ENCODE measurements at places on chromosomes 4 and X.

GRCh38 chrX:124518885-124519284, 172.5 kb downstream of the SH2D1A start:
- no peak for DNase-seq

GRCh38 chr4:152860046-152860445, 76.1 kb upstream of the FHDC1 start:
- no peak for DNase-seq

DNA sequence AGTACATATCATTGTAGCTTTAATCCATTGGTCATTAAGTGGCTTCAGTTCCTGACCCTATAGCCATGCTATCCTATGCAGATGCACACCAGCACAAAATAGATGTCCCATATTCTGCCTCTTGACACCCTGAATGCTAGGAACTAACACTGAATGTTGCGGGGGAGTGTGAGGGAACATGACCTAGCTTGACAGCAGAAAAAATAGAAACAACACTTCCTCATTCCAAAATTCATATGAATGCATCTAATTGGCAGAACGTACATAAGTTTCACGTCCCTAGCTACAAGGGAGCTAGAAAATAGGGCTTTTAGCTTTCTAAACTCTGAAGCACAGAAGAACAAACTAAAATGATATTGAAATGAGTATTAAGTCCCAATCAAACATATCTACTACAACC, 14.4 kb upstream of the DCAF8L1 start:
- no peak for DNase-seq

DNA sequence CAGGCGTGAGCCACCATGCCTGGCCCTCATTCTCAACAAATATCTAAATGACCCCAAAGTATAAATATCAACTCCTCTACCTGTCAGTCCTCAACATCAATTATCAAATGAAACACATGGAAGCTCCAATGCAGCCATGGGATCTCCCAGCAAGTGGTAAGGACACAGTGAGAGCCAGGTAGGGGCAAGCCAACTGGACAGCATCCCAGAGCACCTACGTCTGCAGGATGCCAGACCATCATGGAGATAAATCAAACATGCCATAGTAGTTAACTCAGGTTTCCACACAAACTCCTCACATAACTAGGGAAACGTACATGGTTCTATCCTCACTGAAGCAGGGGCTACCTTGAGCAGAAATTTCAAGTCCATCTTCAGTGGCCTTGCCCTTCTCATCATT, 159.9 kb upstream of the MED14 start:
- DNase-seq, result no peak

DNA sequence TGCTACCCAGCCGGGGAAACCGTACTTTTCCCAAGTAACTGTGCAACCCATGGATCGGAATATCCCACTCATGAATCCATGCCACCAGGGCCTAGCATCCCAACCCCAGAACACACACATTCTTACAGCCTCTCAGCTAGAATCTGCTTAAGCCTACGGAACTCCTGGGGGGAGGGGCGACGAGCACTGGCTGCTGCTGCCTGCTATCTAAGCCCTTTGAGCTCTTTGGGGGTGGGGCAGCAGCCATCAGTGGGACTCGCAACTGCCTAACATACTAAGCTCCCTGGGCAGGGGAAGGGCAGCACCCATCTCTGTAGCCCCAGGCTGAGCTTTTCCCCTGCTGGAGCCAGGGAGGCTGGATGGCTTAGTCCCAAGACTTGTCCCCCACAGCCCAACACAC, 28.6 kb downstream of the NUDT10 start:
- no peak for DNase-seq

DNA sequence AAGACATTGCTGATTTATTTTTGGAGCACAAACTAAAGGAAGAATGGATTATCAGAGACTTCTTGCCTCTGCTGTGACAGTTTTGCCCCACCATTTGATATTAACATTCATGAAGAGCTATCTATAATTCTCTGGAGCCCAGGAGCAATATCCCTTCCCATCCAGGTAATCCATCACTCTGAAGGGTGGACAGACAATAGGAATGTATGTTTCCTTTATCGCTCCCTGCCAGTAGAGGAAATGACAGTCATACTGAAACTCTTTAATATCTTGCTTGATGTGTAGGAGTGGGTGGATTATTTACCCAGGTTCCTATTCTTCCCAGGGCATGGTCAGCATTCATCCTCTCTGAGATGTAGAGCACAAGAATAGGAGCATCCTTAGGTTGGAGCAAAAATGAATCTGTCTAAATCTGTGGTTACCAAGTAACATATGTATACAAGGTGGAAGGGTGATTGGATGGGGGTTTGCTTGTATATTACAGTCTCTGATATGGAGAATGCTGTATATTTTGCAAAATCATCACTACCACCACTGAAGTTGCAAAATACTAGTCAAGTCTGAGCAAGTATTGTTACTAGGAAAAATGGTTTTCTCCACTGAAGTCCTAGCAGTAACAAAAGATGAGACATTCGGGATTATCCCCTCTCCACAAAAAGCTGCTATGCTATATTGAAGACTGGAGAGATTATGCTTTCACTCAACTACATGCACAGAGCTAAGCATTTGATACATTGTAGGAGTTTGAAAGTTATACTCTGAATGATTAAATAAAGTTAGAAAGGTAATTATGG, 151.6 kb downstream of the CBLL2 start:
- no peak for DNase-seq

DNA sequence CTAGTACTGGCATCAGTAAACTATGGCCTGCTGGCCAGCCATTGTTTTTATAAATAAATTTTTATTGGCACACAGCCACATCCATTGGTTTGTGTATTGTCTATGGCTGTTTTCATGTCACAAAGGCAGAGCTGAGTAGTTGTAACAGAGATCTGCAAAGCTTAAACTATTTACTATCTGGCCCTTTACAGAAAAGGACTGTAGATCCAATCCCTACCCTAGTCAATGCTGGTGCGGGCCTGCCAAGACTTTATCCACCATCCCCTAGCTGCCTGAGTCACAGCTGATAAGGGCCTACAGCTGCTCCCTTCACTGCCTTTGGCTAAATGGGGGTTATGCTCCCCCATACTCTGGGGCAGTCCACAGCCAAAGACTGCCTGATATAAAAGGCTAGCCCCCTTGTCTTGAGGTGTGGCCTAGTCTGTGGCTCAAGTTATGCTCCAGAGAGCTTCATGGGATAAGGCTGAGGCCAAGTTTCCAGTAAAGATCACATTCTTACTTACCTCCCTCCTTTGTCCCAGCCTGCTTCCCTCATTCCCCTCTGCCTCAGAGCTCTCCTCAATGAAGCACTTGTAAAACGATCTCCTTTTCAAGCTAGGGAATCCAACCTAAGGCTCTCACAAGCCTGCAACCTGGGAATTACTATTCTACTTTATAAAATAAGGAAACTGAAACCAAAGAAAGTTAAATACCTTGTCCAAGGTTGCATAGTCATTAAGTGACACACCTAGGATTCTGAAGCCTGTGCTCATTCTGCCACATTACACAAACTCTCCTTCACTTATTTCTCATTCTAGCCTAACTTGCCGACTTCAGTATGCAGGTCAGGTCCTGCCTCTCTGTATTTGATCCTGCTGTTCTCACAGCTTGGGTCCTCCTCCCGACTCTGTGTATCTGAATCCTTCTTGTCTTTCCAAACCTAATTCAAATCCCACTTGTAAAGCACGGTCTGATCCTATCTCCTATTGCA, 20.7 kb downstream of the ACE2 start:
- DNase-seq, result no peak

- no peak for DNase-seq
These were observed 1511.3 kb upstream of the AGA start for GRCh38 chr4:178953447-178954120.

GRCh38 chr4:57182132-57182874, 72.1 kb upstream of the IGFBP7 start:
- no peak for DNase-seq

- no peak for DNase-seq
These were observed 7.8 kb upstream of the HERC3 start for GRCh38 chr4:88584471-88584900.

GRCh38 chr4:121885115-121885514, 14.8 kb upstream of the BBS7 start:
- no peak for DNase-seq

DNA sequence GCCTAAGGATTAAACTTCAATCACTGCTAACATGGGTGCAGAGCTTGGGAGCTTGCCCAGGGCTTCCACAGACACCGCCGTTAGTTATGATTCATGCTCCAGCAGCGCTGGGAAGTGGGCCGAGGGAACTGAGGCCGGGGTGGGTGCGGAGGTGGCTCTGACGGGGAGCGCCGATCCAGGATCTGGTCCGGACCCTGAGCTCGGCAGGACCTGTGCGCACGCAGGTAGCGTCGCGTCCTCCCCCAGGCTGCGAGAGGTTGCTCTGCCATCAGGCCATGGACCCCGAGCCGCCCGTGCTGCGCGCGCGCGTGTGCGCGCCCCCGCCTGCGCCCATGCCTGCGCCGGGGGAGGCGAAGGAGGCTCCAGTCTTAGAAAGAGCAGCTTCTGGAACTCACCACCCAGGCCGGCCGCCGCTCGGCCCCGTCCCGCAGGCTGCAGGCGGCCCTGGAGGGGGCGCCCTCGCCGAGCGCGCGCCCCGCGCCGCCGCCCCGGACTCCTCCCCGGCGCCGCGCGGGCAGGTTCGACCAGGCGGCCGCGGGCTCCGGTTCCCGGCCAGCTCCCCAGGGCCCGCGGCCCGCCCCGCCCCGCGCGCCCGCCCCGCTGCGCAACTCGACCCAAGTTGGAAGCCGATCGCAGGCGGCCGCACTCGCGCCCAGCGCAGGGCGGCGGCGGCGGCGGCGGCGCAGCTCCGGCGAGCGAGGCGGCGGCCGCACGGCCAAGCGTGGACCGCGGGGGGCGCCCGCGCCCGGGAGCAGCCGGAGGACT, 732 bp upstream of the ADRA2C start:
- no peak for DNase-seq

DNA sequence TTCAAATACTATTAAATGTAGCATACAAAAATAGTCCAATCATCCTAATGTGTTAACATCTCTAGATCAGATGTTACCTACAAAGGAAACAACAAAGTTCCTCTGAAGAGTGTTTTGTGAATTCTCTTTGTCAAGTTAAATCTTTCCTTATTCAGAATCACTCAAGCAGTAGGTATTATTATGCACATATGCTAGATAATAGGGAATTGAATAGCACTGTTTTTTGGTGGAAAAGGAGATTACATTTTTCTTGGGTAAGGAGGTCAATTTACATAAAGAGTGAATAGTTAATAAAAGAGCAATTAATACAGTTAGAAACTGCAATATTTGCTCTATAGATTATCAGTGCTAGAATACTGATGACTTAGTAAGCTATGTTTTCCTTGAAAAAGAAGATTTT, 130.7 kb downstream of the BTC start:
- no peak for DNase-seq

GRCh38 chr4:158261480-158261879, 51.2 kb downstream of the TMEM144 start:
- no peak for DNase-seq

GRCh38 chrX:30714138-30714537, 60.9 kb downstream of the GK start:
- DNase-seq, result no peak

GRCh38 chr4:36740796-36741310, 459.4 kb downstream of the DTHD1 start:
- no peak for DNase-seq

GRCh38 chrX:107445146-107445545, 4.3 kb upstream of the FRMPD3 start:
- DNase-seq, result no peak

DNA sequence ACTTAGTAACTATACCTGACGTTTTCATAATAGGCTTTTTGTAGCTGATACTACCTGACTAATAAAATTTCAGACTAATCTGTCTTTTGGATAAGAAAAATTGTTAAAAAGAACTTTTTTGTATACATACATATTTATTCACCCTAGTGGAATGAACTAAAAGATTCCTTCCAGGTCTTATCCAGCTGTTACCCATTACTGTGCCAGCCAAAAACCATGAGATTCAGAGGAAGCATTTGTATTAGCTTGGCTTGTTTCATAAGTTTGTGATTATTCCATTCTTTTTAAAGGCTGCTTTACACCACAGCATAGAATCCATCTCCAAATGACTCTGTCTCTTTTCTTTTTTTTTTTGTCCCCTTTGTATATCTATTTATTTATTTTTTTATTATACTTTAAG, 149.4 kb downstream of the FAT4 start:
- no peak for DNase-seq

DNA sequence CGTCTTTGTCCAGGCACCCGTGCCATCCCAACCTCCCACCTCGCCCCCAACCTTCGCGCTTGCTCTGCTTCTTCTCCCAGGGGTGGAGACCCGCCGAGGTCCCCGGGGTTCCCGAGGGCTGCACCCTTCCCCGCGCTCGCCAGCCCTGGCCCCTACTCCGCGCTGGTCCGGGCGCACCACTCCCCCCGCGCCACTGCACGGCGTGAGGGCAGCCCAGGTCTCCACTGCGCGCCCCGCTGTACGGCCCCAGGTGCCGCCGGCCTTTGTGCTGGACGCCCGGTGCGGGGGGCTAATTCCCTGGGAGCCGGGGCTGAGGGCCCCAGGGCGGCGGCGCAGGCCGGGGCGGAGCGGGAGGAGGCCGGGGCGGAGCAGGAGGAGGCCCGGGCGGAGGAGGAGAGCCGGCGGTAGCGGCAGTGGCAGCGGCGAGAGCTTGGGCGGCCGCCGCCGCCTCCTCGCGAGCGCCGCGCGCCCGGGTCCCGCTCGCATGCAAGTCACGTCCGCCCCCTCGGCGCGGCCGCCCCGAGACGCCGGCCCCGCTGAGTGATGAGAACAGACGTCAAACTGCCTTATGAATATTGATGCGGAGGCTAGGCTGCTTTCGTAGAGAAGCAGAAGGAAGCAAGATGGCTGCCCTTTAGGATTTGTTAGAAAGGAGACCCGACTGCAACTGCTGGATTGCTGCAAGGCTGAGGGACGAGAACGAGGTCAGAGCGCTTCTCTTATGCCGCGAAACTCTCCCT, at the start of gene TET2:
TSS of gene TET2 (plus strand) at position 601 of the 740 bp plus-strand sequence. CDS start 87,067 bp downstream, outside the sequence.
- DNase-seq, result peak; percentile 81

GRCh38 chr4:103032574-103032973, 13.1 kb upstream of the SLC9B1 start:
- DNase-seq, result no peak

DNA sequence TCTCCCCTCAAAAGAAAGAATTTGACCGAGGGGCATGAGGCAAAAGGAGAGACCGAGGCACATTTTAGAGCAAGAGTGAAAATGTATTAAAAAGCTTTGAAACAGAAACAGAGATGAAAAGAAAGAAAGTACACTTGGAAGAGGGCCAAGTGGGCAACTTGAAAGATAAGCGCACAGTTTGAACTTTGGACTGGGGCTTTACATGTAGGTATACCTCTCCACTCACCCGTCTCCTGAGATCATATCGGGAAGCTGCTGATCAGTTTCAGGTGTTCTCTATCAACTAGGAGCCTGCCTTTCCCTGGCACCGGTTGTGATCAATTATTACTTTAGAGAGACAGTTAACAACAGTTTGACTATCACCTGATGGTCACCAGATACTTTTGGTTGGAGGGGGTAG, 2666.5 kb downstream of the ARAP2 start:
- DNase-seq, result no peak

DNA sequence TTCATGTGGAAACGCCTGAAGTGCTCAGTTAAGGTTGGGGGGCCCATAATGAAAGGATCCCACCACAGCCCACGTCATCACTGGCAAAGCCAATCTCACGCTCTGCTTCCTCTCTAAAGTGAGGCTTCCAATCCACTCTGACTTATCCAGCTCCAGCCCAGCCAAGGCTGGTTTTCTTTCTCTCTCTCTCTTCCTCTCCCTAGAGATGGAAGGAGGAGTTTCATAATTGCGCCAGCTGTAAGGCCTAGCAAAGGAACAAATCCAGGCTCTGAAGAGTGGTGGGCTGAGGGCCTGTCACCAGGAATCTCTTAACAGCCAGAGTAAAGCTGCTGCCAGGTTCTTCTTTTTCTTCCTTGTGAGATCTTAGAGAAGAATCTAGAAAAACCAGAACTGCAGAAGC, 20.7 kb upstream of the BCLAF3 start:
- no peak for DNase-seq

All from naive thymus-derived CD8-positive, alpha-beta T cell (primary cell).